ENCODE measurements at places on chromosomes 3 and 15. TPM values are rescaled to one million over a fixed set of nuclear protein-coding genes. Genes with fewer than 3 reads are reported as not detected.

The ISL2 gene
- polyA plus RNA-seq: 0.82 TPM

The SMCO1 gene
- polyA plus RNA-seq: not detected

The ADPRH gene
- 0.36 TPM for polyA plus RNA-seq

The XCR1 gene
- not detected for polyA plus RNA-seq

The GOLGA8N gene
- polyA plus RNA-seq: 3.2 TPM

The FRG2C gene
- polyA plus RNA-seq: not detected

The B3GALNT1 gene
- polyA plus RNA-seq: 8.2 TPM

The SPINK8 gene
- not detected for polyA plus RNA-seq

The STAG1 gene
- polyA plus RNA-seq: 30.1 TPM

The UBA3 gene
- 81.1 TPM for polyA plus RNA-seq
